ENCODE measurements at places on chromosomes 1 and 21.

DNA sequence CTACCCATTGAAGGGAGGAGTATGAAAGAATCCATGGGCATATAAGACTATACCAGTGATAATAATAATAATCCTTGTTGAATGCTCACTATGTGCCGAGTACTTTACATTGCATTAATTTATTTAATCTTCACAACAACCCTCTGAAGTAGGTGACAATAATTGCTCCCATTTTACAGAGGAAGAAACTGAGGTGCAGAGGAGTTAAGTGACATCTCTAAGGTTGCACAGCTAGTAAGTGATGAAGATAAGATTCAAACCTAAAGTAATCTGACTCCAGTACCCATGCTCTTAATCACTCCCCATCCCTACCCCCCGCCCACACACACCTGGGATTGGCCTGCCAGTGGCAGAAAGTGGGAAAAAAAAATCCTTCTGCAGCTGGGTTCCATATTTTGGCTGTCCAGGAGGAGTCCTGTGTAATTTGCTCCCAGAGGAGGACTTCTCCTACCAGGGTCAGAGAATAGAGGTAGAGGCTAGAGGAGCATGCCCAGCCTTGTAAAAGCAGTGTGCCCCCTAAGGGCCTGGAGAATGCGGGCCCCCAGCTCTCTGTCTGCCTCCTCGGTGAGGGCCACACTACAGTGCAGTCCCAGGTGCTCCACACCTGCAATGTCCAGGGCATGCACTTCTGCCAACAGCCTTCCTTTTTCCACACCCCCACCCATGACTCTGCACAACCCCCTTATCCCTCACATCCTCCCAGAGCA lies 57.8 kb downstream of the TMEM53 start:
- no peak for DNase-seq

- no peak for DNase-seq
Measured at GRCh38 chr1:48619539-48619938, 147.5 kb upstream of the SPATA6 start.

- DNase-seq = no peak
Measured at GRCh38 chr1:8086055-8086454, 59.9 kb upstream of the ERRFI1 start.

DNA sequence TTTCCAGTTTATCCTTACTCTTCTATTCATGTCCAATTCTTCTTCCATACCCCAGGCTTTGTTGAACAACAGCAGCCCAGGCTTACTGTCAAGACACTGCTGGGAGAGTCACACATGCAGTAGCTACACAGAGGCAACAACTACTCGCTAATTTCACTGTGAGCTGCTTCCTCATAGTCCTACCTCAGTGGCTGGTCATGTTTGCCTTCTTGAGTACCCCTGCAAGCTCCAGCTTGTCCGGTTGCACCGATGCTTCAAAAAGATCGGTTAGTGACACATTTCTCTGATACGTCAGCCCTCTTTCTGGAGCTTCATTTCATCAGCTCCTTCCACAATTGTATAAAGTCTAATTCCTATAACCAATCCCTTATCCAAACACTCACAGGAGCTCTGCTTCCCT lies 246.7 kb upstream of the NFIA start:
- DNase-seq = no peak

DNA sequence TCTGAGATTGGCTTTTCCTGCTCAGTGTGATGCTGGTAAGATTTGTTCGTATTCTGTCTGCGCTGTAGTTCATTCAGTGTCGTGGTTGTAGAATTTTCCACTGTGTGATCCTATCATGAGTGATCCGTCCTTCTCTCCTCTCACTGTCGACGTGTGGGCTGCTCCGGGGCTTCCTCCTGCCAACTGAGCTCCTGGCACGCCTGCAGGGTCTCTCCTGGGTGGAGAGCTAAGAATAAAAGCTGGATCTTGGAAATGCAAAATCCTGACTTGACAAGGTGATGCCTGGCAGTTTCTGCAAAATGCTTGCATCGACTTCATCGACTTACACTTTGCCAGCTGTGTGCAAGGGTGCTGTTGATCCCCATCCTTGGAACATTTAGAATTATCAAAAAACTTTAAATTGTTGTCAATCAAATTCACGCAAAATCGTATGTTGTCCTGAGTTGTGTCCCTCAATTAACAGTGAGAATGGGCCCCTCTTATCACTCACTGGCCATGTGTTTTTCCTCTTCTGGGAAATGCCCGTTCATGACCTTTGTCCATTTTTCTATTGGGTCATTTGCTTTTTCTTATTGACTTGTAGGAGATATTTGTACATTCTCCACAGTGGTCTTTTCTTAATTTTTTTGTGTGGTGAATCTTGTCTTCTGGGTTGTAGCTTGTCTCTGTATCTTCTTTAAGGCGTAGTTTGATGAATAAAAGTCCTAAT lies 125.5 kb downstream of the CRYAA start:
- DNase-seq = no peak

DNA sequence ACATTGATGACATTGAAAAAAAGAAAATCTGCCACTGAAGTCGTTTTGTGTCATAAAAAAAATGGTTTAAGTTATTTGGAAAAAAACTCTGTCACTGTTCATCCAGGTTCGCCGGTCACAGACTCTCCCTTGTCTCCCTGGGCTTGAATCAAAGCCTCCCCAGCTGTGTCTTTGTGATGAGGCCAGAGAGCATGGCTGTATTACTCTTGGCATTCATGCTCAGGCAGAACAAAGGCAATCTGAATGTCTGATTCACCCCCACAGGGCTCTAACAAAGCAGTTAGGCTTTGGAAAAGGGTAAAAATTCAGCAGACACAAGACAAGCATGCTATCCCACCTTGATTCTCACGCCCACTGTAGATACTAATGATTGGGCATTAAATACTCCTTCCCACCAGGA lies 304.3 kb upstream of the PLD5 start:
- no peak for DNase-seq

DNA sequence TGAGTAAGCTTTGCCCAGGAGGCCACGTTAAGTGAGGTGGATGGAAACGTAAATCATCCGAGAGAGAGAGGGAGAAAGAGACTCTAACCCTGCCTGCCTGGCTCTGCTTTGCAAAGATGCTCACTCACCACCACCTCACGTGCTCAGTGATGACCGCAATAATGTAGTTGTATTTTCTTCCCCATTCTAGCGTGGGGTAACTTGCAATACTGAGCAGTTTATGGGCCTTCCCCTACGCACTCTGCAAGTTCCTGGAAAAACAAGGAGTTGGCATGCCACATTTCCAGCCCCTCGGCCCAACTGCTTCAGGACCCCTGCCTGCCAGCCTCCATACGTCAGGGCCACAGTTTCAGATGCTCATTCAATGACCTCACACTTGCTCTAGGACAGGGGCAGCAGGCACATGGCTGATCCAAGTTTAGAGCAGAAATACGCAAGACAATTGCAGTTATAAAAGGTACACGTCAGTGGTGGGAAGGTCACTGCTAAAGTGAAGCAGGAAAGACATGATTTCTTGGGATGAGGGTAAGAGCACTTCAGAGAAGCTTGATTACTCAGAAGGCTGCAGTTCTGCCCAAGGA lies 112.5 kb upstream of the RAB4A start:
- DNase-seq = no peak

- DNase-seq = no peak
Measured at GRCh38 chr1:198651650-198652400, 13.0 kb downstream of the PTPRC start.

DNA sequence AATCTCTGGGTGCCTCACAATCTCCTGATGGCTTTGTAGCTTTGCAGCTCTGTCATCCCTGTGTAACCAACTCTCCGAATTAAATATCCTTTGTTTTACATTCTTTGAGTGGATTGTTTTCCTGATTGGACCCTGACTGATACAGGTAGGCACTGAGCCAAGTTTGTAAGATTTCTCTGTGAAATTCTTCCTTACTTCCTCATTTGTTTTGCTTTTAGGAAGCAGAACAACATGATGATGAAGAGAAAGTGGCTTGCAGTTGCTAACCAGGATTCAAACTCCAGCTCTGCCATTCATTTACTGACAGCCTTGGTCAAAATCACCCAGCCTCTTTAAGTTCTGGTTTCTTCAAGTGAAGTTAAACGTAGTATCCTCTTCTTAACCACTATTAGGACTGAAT lies 452.3 kb downstream of the OMA1 start:
- no peak for DNase-seq
